ENCODE measurements at places on chromosomes 3 and 15. TPM values are rescaled to one million over a fixed set of nuclear protein-coding genes. Genes with fewer than 3 reads are reported as not detected.

Gene HYKK
- 5.8 TPM for total RNA-seq

- ATAC-seq, result no peak
Observed at GRCh38 chr15:47194718-47195117, 522.6 kb upstream of the SEMA6D start.

Gene CNTN3
- total RNA-seq, result 1.0 TPM

Gene DUOX1
- total RNA-seq, result 1.5 TPM

DNA sequence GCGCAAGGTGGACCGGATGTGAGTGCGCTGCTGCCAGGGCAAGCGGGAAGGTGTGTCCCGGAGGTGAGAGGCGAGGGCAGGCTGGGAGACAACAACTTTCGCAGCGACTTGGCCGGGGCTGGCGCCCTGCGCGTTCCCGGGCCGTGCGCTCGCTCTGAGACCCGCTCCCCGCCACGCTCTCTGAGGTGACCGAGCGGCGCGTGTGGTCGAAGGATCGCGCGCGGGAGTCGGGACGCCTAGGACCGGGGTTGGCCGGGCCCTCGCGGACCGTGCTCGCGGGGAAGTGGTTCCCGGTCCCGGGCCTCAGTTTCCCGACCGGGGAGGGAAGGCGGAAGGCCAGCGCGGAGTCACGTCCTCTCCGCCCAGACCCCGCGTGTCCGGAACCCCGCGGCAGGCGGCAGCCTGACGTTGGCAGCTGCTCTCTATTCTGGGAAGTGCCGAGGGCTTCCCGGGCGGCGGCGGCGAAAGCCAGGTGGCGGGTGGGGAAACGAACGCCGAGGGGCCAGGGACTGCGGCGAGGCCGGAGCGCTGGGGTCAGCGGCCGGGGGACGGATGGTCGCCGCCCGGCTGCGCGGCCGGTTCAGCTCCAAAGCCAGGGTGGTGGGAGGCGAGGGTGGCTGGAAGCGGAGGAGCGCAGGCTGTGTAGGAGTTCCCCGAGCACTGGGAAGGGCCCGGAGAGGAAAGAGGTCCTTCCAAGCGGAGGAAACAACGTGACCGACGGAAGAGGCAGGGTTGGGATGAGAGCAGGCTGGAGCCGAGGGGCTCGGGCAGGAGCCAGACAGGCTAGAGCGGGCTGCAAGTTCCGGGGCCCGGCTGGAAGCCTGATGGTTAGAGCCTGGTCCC is 1.0 kb upstream of the IGF2BP2 start:
- ATAC-seq, result peak; percentile 34

- no peak for ATAC-seq
Observed at GRCh38 chr3:124963755-124964154, 29.2 kb upstream of the MUC13 start.

DNA sequence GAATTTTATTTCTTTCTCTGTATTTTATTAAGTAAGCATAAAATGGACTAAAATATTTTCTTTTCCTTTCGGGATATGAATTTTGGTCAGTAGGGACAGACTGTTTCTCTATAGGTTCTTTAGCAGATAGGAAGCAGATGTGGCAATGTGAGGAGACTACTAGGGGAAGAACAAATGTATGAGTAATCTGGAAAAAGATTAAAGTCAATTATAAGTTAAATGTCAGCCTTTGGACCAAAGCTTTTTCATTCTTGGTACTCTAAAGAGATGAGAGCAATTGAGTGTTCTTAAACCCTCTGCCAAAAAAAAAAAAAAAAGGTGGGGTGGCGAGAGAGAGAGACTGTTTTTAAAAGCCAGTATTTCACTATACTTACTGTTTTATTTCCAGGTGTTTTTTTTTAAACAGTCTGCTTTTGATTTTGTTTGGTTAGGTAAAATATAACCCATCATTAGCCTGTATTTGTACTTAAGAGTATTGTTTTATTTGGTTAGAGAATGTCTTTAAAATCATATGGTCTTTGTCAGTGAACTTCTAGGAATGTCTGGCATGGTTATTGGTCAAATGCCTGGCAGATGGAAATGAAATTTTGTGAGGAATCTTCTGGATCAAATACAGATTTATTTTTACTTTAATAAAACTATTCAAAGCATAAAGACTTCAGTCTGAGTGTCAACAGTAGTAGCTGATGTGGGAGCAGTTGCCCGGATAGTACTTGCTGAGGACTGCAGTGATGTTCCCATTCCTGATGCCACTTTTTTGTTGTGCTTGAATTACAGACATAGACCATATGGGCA is 63.8 kb downstream of the LRRC49 start:
- ATAC-seq, result no peak

Gene SH3BP5
- total RNA-seq, result 23.5 TPM

GRCh38 chr15:96416934-96417759 is 86.6 kb downstream of the NR2F2 start:
- peak; percentile 54 for ATAC-seq

- ATAC-seq, result no peak
Observed at GRCh38 chr15:41895491-41895890, 1.6 kb upstream of the SPTBN5 start.

GRCh38 chr15:99130314-99130713 is 25.4 kb downstream of the SYNM start:
- ATAC-seq, result no peak

- peak; percentile 32 for ATAC-seq
Observed at GRCh38 chr3:13016083-13016720, 57.0 kb downstream of the IQSEC1 start.

Gene APPL1
- 58.3 TPM for total RNA-seq

DNA sequence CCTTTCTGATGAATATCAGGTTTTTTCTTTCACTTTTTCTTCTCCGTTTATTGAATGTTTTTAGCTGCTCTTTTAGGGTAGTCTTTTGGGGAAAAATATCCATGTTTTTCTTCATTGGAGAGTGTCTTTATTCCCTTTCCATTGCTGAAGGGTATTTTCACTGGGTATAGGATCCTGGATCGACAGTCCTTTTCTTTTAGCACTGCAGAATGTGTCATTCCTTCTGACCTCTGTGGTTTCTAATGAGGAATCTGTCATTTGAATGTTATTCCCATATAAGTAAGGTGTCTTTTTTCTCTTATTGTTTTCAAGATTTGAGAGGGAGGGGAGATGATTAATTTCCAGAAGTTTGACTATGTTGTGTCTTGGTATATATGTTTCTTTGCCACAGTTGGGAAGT is 96.8 kb downstream of the BBX start:
- no peak for ATAC-seq

Gene CRYGS
- 3.1 TPM for total RNA-seq

GRCh38 chr3:25783661-25784512 is 644 bp upstream of the NGLY1 start:
- peak; percentile 57 for ATAC-seq
